ENCODE measurements at places on chromosomes 5 and 9. TPM values are rescaled to one million over a fixed set of nuclear protein-coding genes. Genes with fewer than 3 reads are reported as not detected.

The DRD1 gene
- not detected for total RNA-seq

The DENND1A gene
- 29.7 TPM for total RNA-seq

The ADGRV1 gene
- 14.5 TPM for total RNA-seq

The BTNL8 gene
- total RNA-seq: 0.47 TPM

The ELOVL7 gene
- total RNA-seq: 18.4 TPM
